SK-N-SH treated with all-trans-retinoic acid at 6 μM for 48 hours (cell line): ENCODE measurements at places on chromosomes 7 and 10.
A peak's percentile ranks its signal among the peaks of the same experiment; 100 is the strongest.

- ATAC-seq, result peak; percentile 2
Measured at GRCh38 chr10:33334153-33334804, at the start of gene NRP1. Gene NRP1, minus strand, starts transcription at chr10:33334667. Its CDS starts 285 bp downstream, at chr10:33334382.

- no peak for ATAC-seq
Measured at GRCh38 chr10:132357286-132358058, 25.5 kb downstream of the LRRC27 start.

DNA sequence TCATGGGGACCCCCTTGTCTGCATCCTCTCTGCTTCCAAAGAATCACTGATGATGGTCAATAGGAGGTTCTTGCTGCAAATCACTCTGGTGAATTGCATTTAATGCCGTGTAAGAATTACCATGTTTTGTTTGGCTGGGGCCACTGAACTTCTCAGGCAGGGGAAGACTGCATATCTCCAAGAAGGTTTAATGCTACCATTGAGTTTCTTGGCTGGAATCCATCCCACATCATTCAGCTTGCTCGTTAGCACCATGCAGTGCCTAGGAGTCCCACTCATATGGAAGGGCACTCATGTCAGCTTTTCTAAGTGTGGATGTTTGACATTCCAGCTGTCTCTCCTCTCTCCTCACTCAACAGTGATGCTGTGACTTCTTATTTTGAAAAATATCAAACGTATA lies 50.2 kb upstream of the BAMBI start:
- ATAC-seq, result no peak

GRCh38 chr10:29648114-29648982 lies 13.6 kb upstream of the SVIL start:
- peak; percentile 10 for ATAC-seq

GRCh38 chr10:35208536-35208935 lies 81.9 kb downstream of the CREM start:
- no peak for ATAC-seq

DNA sequence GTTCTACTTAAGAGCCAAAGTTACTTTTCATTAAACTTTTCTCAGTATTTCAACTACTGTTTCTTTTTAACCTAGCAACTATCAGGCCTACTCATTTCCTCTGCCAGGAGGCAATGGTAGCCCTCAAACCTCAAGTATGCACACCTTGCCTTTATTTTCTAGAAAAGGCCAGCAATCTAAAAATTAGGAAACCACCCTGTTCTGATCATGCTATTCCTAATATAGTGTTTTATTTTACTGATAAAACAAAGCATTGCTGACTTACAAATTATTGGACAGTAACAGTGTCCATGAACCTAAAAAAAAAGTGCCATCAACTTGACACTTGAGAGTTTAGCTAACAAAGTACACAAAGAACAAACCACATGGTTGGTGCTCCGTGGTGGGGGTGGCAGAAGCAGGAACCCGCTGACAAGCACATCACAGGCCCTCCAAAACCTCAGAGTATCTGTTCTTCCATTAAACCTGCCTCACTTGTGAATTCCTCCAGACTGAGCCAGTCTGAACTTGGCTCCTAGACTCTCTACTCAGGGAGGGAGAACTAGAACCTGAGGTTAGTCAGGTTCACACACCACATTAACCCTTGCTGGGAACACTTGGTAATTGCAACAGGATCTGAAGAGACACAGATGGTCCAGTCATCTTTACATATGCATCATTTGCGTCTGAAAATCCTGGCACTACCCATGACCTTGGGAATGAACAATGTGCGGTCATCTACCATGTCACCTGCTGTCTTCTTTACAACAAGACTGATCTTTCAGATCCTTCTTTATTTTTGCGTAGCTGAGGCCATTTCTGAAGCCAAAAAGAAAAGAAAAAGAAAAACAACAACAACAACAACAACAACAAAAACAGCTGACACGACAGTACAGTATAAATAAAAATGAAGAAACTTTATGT lies 31.9 kb downstream of the PIP4K2A start:
- peak; percentile 47 for ATAC-seq

DNA sequence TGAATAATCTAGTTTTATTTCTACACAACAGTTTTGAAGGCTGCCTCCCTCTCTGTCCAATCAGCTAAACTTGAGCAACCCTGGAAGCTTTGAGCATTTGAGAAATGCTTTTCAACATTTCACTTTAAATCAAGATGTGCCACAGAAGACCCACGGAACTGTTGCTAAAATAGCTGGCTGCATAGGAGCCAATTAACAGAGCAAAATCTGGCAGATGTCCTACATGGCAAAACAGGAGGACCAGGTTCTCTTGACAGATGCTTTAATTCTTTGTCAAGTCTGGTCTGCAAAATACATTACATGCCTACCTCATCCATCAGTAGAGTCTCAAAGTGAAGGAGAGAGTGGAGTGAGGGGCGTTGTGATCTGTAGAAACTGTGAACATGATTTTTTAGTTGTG lies 185.9 kb downstream of the DPY19L1 start:
- no peak for ATAC-seq

- no peak for ATAC-seq
Measured at GRCh38 chr10:91519899-91520514, 109.9 kb downstream of the HECTD2 start.
